ENCODE measurements at places on chromosomes 6 and 20.

- DNase-seq, result no peak
These were observed 163.3 kb downstream of the SCML4 start for GRCh38 chr6:107660839-107661238.

DNA sequence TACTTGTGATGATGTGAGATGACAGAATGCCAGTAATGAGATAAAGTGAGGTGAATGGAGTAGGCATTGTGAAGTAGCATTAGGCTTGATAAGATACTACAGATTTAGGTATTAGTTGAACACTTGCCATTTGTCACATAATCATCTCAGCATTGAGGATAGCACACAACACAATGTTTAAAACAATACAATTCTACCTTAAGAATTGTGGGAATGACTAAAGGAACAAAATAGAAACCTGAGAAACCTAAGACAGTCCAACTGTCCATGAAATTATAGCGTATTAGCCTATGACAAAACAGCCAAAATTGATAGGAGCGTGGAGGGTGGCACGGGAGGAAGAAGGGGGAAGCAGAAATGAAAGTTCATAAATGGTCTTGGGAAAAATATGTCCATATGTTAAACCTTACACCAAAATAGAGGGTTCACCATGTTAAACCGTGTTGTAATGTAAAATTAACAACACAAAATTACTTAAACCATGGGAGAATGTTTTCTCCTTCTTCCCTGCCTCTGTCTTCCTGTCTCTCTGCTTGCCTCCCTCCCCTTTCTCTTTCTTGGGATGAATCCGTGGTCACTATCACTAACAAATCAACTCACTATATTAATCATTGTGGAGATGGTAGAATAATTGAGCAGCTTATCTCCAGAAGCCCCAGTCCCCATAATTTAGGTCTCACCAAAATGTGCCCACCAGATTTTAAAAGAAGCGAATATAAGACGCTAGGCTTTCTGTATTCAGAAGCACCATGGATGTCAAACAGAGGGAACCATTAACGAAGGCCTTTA, 33.0 kb upstream of the HFE start:
- no peak for DNase-seq

- DNase-seq, result no peak
These were observed 19.7 kb upstream of the GSTA4 start for GRCh38 chr6:53014744-53015143.

DNA sequence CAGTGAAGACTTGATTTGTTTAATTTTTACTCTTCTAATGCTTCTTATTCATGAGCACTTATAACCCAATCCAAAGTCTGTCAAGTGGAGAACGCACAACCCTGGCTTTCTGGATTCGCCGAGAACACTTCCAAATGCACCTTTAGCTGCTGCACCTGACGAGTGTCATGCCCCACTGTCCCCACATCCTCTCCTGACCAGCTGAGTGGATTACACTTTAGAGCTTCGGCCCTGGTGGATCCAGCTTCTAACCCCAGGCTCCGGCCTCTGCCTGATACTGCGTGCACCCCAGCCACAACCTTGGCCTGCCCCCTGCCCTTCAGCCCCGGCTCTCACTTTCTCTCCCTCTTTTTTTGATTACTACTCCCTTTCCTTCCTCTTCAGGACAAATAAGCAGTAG, 258.8 kb downstream of the TMEM242 start:
- no peak for DNase-seq

Data from stimulated activated CD4-positive, alpha-beta T cell treated with anti-CD3 and anti-CD28 coated beads, Interleukin-4, amount 100 ng/mL, for 4 hours (primary cell).